ENCODE measurements at places on chromosomes 6 and 20. TPM values are rescaled to one million over a fixed set of nuclear protein-coding genes. Genes with fewer than 3 reads are reported as not detected.

The SNAI1 gene
- 18.5 TPM for total RNA-seq

The TTI1 gene
- total RNA-seq: 17.2 TPM

The KHDRBS2 gene
- total RNA-seq: not detected

The SPAG4 gene
- 5.0 TPM for total RNA-seq

The NMBR gene
- total RNA-seq: not detected

The SLC22A7 gene
- total RNA-seq: not detected

The COL21A1 gene
- 1.4 TPM for total RNA-seq

The PHACTR1 gene
- 0.05 TPM for total RNA-seq

The PCSK2 gene
- total RNA-seq: not detected

The EDN3 gene
- 0.10 TPM for total RNA-seq

The TRERF1 gene
- 10.0 TPM for total RNA-seq

The TMEM200A gene
- total RNA-seq: 0.08 TPM

The PHIP gene
- total RNA-seq: 4.3 TPM

The SLC17A2 gene
- total RNA-seq: not detected
